Cardiac fibroblast (primary cell): ENCODE measurements at places on chromosomes 12 and 14.

GRCh38 chr12:1773937-1774655, 46.3 kb upstream of the LRTM2 start:
- DNase-seq: no peak

- no peak for DNase-seq
Measured at GRCh38 chr12:8012651-8013309, 19.7 kb upstream of the FOXJ2 start.

GRCh38 chr14:21703357-21704326, 30.0 kb upstream of the OR4E1 start:
- peak; percentile 10 for DNase-seq

DNA sequence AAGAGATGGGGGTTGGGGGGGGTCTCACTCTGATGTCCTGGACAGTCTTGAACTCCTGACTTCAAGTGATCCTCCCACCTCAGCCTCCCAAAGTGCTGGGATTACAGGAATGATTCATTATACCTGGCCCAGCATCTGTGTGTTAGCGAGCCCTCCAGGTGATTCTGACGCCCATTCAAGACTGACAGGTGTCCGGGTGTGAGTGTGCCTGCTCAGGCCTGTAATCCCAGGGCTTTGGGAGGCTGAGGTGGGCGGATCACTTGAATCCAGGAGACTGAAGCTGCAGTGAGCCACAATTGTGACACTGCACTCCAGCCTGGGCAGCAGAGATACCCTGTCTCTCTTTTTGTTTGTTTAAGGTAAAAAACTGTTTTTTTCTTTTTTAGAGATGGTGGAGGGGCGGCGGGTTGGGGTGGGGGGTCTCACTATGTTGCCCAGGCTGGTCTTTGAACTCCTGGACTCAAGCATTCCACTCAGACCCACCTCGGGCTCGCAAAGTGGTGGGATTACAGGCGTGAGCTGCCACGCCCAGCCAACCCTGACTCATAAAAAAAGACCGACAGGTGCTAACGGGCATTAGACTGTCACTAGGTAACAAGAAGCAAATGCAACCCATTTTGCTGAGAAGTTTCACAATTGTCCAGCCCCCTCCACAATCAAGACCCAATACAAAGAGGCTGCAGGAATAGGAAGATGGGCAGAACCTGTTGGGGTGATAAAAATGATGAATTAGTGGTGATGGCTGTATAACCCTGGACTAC, 4.7 kb downstream of the VSIG10 start:
- no peak for DNase-seq

DNA sequence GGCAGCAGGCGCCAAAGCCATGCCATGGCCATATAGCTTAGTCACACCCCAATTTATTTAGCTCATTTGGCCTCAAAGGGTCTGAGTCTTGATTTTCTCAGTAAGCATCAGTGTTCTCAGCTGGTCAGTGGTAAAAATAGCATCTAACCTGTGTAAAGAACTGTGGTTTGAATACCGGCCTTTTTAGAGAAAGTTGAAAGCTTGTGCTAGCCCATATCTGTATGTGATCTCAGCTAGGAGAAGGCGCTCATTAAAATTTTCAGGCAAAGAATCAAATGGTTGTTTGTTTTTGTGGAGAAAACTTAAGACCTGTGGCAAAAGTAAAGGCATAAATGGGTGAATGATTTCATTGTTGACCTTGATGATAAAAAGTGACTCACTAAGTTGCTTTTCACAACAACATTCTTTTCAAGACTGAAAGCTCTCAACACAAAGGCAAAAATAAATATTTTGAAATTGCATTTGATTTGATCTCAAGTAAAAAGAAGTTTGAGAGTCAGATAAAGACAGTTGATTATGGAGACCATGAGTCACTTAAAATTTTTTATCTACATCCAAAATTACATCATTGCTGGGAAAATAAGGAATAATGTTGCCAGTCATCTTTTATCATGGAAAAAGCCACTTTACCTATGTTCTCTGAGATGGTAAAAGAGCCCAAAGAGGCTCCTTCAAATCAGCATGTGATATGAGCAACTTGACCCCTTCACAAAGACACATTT, 128.5 kb upstream of the RGS6 start:
- peak; percentile 65 for DNase-seq

GRCh38 chr12:89041078-89041477, 311.2 kb downstream of the DUSP6 start:
- no peak for DNase-seq

DNA sequence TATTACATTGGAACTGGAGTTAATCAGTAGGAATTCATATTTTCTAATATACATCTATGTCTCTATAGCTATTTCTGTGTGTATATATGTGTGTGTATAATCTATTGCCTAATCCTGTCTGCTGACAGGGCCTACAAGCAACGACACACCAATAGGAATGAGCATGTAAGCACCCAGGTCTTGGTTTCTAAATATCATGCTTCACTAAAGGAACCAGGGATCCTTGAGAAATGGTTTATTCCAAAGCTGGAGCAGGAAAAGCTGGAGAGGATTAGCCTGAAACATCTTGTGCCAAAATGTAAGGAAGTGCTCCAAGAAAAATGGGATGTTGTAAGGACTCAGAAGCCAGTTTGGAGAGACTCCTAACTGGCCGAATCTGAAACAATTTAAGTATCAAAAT, 29.3 kb upstream of the LGALS3 start:
- DNase-seq: peak; percentile 88

GRCh38 chr12:33830070-33830469, 192.2 kb upstream of the ALG10 start:
- DNase-seq: no peak

DNA sequence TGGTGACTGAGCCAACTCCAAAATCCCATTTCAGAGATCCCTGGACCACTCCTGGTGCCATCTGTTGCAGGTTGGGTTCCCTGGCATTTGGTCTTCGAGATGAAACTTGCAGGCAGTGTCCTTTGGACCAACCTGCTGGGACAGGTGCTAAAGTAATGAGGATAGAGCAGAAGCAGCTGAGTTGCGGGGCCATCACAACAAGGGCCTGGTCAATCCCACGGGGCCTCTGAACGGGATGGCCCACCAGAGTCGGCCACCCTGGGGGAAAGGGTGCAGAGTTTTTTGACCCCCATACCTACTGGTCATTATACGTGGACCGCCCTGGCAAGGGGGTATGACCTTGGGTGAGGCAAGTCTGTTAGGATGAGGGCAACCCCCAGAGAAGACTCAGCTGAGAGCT, 39.3 kb downstream of the DLK1 start:
- no peak for DNase-seq

DNA sequence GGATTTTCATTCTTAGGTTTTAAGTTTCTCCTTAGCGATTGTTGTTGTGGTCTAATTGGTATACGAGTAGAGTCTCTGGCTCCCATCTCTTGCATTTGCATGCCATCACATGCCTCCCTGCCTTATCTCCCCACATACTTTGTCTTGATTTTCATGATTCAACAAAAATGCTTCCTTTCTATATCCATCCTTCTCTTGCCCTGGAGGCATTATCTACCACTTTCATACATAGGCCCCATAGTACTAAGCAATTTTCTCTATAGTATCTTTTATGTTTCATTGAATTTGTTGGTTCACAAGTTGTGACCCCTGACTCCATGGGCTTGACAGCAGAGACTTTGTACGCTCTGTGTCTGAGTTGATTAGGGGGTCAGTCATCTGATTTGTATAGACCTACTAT, 226.1 kb downstream of the ACSS3 start:
- no peak for DNase-seq

- no peak for DNase-seq
Measured at GRCh38 chr12:65022421-65022820, 98.7 kb downstream of the WIF1 start.

- DNase-seq: no peak
Measured at GRCh38 chr12:71686658-71687025, 760 bp downstream of the TMEM19 start.

- DNase-seq: peak; percentile 59
Measured at GRCh38 chr14:100285021-100285912, 21.0 kb downstream of the SLC25A29 start.

- no peak for DNase-seq
Measured at GRCh38 chr12:49403971-49404450, 36.7 kb downstream of the SPATS2 start.

DNA sequence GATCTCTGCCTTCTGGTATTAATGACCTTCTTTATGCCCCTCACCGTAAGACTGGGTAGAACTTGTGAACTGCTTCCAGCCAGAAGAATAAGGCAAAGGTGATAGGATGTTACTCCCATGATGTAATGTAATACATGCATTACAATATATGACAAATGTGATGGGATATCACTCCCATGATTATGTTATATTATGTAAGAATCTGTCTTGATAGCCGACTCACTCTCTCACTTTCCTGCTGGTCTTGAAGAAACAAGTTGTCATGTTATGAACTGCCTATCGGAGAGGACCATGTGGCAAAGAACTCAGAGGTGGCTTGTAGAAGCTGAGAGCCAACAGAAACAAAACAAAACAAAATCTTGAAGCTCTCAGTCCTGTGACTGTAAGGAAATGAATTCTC, 30.6 kb upstream of the OSBPL8 start:
- DNase-seq: no peak

DNA sequence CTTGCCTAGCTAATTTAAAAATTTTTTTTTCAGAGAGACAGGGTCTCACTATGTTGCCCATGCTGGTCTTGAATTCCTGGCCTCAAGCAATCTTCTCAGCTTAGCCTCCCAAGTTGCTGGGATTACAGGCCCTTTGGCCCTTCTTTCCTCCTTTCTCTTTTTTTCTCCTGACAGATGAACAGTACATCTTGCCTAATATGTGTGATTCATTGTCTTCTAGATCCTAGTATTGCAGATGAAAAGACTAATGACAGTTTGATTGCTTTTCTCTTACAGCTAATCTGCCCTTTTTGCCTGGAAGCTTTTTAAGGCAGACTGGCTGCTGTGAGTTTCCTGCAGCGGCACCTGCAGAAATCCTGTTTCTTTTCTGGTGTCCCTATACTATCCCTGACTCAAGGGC, 12.0 kb downstream of the DEPDC4 start:
- DNase-seq: no peak

DNA sequence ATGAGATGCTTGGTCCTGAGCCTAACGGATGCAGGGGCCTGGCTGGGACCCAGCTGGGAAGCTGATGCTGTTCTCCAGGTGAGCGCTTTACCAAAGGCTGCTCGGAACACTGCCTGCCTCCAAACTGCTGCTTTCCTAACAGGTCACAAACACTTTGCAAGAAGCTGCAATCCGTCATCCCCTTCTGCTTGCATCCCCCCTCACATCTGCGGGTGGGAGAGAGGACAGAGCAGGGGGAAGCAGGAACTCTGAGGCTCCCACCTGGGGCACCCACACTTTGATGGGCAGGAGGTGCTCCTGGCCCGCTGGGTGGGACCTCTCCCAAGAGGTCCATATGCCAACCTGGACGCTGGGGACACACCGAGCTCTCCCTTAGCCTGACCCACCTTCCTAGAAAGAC, 24.9 kb upstream of the PPP2R5C start:
- no peak for DNase-seq

DNA sequence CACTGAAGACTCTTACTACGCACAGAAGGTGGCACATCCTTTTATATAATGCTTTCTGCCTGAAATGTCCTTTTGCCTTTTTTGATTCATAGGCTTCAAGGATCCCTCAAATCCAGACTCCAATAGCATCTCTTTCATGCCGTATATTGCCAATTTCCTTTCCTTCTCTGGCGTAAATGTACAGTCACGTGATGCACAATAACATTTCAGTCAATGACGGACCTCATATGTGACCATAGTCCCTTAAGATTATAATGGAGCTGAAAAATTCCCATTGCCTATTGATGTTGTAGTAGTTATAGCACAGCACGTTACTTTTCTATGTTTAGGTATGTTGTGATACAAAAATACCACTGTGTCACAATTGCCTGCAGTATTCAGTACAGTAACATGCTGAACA, 196.3 kb downstream of the MSRB3 start:
- no peak for DNase-seq

- no peak for DNase-seq
Measured at GRCh38 chr12:131919366-131920156, 9.5 kb upstream of the PUS1 start.

DNA sequence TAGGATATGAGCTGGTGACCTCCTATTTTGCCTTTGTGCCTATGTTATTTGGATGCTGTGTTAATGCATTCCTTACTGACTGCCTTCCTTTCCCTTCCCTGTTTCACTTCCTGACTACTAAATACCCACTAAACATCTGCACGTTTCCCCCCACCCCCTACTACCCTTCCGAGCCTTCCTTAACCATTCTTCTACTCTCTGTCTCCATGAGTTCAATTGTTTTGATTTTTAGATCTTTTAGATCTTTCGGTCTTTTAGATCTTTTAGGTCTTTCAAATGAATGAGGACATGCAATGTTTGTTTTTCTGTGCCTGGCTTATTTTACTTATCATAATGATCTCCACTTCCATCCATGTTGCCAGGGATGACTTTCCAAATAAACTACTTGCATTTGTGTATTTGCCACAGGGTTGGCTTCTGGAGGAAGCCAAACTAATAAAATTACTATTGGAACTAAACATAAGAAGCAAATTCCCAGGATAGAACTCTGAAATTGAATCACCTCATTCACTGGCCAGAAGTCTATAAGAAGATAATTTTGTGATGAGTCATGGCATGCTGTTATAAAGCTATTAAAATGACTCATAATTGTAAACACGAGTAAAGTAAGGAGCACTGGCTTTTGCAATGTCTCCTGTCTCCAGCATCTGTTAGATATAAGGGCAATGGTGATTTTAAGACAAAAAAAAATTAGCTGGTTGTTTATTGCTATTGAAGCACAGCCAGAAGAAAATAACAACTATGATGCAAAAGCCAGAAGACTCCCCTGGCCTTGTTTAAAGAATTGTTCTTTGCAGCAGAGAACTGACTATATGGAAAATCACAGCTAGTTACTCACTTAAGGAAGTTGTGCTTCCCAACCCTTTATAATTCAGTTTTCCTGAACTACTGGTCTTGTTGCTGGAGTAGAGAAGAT, 586.3 kb downstream of the LRFN5 start:
- peak; percentile 93 for DNase-seq

DNA sequence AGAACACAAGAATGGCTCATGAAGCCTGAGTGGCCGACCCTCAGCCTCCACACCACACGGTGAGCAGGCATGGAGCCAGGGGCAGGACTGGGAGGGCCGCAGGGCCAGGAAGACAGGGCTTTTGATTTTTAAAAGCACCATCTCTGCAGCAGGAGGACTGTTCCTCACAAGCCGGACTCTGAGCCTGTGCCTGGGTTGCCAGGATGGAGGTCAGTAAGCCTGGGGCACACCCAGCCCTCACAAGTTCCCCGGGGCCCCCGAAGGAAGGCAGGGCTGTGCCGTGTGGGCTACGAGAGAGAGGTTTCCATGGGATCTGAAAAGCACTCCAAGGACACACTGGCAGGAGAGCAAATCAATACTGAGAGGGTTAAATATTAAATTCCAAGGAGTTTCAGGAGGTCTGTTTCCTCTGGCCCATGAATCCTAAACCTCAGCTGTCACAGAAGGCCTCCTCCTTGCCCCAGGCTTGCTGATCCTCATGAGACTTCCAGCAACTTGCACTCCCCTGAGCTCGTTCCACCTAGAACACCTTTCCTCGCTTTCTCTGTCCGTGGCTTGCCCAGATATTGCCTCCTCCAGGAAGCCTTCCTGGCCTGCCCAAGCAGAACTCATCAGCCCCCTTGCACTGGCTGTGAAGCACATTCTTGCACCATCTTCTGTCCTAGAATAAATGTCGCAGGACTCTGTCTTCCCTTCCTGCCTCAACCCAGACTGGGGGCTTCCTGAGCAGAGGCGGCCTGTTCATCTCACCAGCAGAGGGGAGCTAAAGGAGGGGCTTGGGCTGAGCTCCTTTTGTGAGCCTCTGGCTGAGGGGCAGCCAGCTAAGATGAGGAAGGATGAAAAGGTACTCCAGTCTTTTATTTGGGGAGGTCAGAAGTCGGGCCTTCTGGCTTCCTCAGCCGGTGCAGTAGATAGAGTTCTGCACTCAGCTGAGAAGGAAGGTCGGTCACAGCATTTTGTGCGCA, 64.6 kb downstream of the CCDC88C start:
- no peak for DNase-seq
